ENCODE measurements at places on chromosomes 7 and 10. TPM values are rescaled to one million over a fixed set of nuclear protein-coding genes. Genes with fewer than 3 reads are reported as not detected.

The ANXA8 gene
- total RNA-seq: 0.20 TPM

The NPY gene
- total RNA-seq: not detected

The TASOR2 gene
- 94.8 TPM for total RNA-seq

The ANKRD22 gene
- not detected for total RNA-seq

The NANOS1 gene
- total RNA-seq: 0.73 TPM

The TCAF2 gene
- total RNA-seq: 5.9 TPM

The NME8 gene
- total RNA-seq: not detected

The RNF32 gene
- 1.5 TPM for total RNA-seq

The NCF1 gene
- total RNA-seq: not detected
